ENCODE measurements at places on chromosomes 3 and 15.
A peak's percentile ranks its signal among the peaks of the same experiment; 100 is the strongest.

GRCh38 chr15:47206358-47206978, 510.8 kb upstream of the SEMA6D start:
- H3K27ac ChIP-seq, result no peak overlapping the region
- no peak overlapping the region for H3K4me3 ChIP-seq
- no peaks in the 10 kb centered on the region for H3K36me3 ChIP-seq

GRCh38 chr3:186719945-186720739, 3.0 kb downstream of the KNG1 start:
- no peaks in the 10 kb centered on the region for H3K4me1 ChIP-seq
- no peak overlapping the region for H3K27ac ChIP-seq
- DNase-seq, result no peak
- no peaks in the 10 kb centered on the region for H3K27me3 ChIP-seq
- no peaks in the 10 kb centered on the region for H3K36me3 ChIP-seq

GRCh38 chr3:170078620-170079281, 41.0 kb downstream of the GPR160 start:
- no peaks in the 10 kb centered on the region for H3K36me3 ChIP-seq
- H3K27ac ChIP-seq, result no peak overlapping the region
- H3K4me1 ChIP-seq, result no peaks in the 10 kb centered on the region
- no peak for DNase-seq
- H3K27me3 ChIP-seq, result no peaks in the 10 kb centered on the region

- DNase-seq, result no peak
- H3K4me3 ChIP-seq, result no peak overlapping the region
- peaks cover 41% of the 10 kb centered on the region for H3K4me1 ChIP-seq
- H3K27me3 ChIP-seq, result no peaks in the 10 kb centered on the region
These were observed 30.2 kb upstream of the USP3 start for GRCh38 chr15:63473999-63474809.

DNA sequence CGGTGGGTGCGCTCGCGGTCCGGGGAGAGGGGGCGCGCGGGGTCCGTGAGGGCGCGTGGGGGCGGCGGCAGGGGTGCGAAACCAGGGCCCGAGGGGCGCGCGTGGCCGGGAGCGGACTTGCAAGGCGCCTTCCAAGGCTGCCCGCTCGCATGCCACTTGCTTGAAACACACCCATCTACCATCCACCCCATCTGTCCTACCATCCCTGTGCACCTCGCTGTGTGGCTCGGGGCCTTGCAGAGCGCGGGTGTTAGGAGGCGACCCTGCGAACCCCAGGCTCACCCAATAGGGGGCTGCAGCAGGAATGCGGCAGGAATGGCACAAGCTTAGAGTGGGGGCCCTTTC, 240 bp downstream of the CFAP100 start:
- H3K4me1 ChIP-seq, result peaks cover 24% of the 10 kb centered on the region
- peak overlapping the region; percentile 49 for H3K4me3 ChIP-seq
- H3K27ac ChIP-seq, result no peak overlapping the region
- H3K27me3 ChIP-seq, result no peaks in the 10 kb centered on the region
- no peak for DNase-seq
- H3K36me3 ChIP-seq, result no peaks in the 10 kb centered on the region

DNA sequence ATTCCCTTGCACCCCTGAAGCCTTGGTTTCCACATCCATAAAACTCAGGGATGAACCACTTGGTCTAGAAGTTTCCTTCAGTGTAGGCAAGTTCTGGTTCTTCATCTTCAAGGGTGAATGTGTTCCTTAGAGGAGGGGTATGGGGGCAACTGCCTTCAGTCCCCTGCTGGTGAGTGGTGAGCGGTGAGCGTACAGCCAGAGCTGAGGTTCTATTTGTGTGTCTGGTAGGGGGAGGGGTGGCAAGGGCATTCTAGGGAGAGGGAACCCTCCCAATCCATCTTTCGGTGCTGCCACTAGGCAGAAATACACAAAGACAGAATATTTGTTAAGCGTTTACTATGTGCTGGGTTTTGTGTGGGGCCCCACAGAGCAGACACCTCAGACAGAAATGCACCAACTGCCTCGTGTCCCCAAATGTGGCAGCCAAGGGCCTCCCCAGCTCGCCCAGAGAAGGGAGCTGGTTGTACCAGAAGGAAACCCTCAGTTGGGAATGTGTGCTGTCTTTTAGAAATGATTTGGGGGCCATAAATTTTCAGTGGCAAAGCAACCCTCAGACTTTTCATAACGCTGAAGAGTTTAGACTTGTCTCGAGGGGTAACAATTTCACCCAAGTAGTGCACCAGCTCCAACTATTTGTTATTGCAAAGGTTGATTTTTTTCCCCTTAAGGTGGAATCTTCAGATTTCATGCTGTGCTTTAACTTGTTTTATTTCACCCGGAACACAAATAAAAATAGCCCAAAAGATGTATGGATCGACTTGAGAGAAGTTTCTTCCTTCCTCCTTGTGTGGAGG, 137.6 kb downstream of the FBLN2 start:
- no peak overlapping the region for H3K27ac ChIP-seq
- no peaks in the 10 kb centered on the region for H3K36me3 ChIP-seq
- DNase-seq, result no peak

GRCh38 chr15:60374628-60375081, 23.1 kb downstream of the ANXA2 start:
- H3K4me3 ChIP-seq, result no peak overlapping the region
- peaks cover 28% of the 10 kb centered on the region for H3K36me3 ChIP-seq
- peak overlapping the region; percentile 85 for H3K27ac ChIP-seq
- DNase-seq, result no peak
- no peaks in the 10 kb centered on the region for H3K27me3 ChIP-seq

DNA sequence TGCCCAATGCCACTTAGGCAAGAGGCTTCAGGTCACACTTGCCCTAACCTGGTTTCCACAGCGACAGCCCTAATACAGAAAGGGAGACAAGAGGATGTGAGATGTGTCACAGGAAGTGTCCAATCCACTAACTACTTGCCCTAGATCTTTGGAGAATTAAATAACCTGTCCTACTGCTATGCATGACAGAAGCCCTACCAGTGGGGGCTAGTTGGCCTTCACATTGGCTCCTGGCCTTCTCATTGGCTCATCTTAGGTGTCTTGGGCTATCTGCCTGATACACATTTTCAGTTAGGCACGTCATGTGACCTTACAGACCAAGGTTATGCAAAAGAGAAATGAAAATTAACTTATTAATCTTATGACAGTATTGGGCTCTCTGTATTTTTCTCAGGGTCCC, 449.9 kb downstream of the FHIT start:
- H3K4me1 ChIP-seq, result no peaks in the 10 kb centered on the region
- H3K4me3 ChIP-seq, result no peak overlapping the region
- DNase-seq, result no peak
- H3K27ac ChIP-seq, result no peak overlapping the region
- H3K36me3 ChIP-seq, result no peaks in the 10 kb centered on the region

GRCh38 chr3:196055683-196056270, 26.1 kb downstream of the TFRC start:
- H3K4me3 ChIP-seq, result no peak overlapping the region
- no peaks in the 10 kb centered on the region for H3K27me3 ChIP-seq
- no peak overlapping the region for H3K27ac ChIP-seq
- DNase-seq, result no peak
- H3K4me1 ChIP-seq, result no peaks in the 10 kb centered on the region

DNA sequence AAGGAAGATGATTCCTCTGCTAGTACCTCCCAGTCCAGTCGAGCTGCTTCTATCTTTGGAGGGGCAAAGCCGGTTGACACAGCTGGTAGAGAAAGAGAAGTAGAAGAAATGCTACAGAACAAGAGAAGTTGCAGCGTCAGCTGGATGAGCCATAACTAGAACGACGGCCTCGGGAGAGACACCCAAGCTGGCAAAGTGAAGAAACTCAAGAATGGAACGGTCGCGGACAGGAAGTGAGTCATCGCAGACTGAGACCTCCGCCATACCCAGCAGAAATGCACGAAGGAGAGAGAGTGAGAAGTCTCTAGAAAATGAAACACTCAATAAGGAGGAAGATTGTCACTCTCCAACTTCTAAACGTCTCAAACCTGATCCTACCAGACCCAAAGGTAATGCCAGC, 19.0 kb upstream of the PARP14 start:
- H3K4me3 ChIP-seq, result no peak overlapping the region
- no peaks in the 10 kb centered on the region for H3K27me3 ChIP-seq
- H3K4me1 ChIP-seq, result no peaks in the 10 kb centered on the region
- no peak for DNase-seq
- no peak overlapping the region for H3K27ac ChIP-seq
- H3K36me3 ChIP-seq, result no peaks in the 10 kb centered on the region

- no peak overlapping the region for H3K4me3 ChIP-seq
- H3K4me1 ChIP-seq, result no peaks in the 10 kb centered on the region
- DNase-seq, result no peak
- H3K27me3 ChIP-seq, result no peaks in the 10 kb centered on the region
These were observed 12.4 kb upstream of the ATP10A start for GRCh38 chr15:25875566-25875965.

DNA sequence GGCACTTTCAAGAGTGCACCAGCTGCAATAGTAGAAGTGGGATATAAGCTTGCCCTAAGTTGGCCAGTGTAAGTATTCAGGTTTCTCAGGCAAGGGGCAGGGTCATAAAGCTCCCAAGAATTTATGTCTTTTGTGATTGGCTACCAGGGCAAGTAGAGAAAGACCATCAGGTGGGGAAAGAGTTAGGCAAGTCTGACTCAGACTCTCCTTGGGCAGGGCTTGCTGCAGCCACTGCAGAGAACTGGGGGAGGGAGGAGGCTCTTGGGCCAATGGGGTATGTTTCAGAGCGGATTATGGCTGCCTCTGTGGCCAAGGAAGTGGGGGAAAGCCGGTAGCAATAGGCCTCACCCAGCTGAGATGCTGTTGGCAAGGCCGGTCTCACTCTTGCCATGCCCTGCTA, 44.6 kb upstream of the SLC25A36 start:
- H3K27me3 ChIP-seq, result peaks cover 18% of the 10 kb centered on the region
- H3K36me3 ChIP-seq, result no peaks in the 10 kb centered on the region
- no peak overlapping the region for H3K4me3 ChIP-seq
- H3K4me1 ChIP-seq, result no peaks in the 10 kb centered on the region

DNA sequence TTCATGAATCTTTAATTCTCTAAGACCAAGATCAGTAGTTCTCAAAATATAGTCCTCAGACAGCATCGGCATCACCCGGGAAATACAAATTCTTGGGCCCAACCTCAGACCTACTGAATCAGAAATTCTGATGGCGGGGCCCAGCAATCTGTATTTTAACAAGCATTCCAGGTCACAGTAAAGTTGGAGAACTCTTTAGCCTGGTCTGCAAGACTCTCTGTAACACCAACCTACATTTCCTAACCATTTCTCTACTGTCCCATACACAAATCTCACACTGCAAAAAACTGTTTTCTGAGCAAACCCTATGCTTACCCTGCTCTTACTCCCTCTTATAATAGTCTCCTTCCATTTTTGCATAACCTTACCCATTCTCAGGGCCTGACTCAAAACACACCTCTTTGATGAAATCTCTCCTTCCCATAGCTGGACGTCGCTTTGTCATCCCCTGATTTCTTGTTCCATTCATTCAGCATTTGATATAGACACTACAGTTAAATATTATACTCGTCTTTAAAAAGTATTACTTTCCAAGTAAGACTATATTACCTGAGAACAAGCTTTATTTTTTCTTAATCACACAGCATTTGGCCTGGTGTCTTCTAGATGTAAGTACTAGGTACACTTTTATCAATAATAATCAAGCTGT, 83.3 kb upstream of the MYO5C start:
- no peaks in the 10 kb centered on the region for H3K4me1 ChIP-seq
- peaks cover 12% of the 10 kb centered on the region for H3K36me3 ChIP-seq
- no peaks in the 10 kb centered on the region for H3K27me3 ChIP-seq
- DNase-seq, result no peak
- H3K4me3 ChIP-seq, result no peak overlapping the region

- no peaks in the 10 kb centered on the region for H3K36me3 ChIP-seq
- no peaks in the 10 kb centered on the region for H3K4me1 ChIP-seq
- no peaks in the 10 kb centered on the region for H3K27me3 ChIP-seq
- DNase-seq, result no peak
These were observed 251.7 kb downstream of the GRM7 start for GRCh38 chr3:7112523-7113056.

GRCh38 chr3:9225268-9225667, 24.2 kb downstream of the SRGAP3 start:
- H3K27ac ChIP-seq, result no peak overlapping the region
- no peak overlapping the region for H3K4me3 ChIP-seq
- no peaks in the 10 kb centered on the region for H3K36me3 ChIP-seq
- H3K4me1 ChIP-seq, result no peaks in the 10 kb centered on the region

- H3K4me3 ChIP-seq, result no peak overlapping the region
- H3K27ac ChIP-seq, result no peak overlapping the region
- no peaks in the 10 kb centered on the region for H3K27me3 ChIP-seq
- no peak for DNase-seq
- H3K4me1 ChIP-seq, result no peaks in the 10 kb centered on the region
- H3K36me3 ChIP-seq, result no peaks in the 10 kb centered on the region
These were observed 3.9 kb upstream of the CD96 start for GRCh38 chr3:111538111-111538510.

DNA sequence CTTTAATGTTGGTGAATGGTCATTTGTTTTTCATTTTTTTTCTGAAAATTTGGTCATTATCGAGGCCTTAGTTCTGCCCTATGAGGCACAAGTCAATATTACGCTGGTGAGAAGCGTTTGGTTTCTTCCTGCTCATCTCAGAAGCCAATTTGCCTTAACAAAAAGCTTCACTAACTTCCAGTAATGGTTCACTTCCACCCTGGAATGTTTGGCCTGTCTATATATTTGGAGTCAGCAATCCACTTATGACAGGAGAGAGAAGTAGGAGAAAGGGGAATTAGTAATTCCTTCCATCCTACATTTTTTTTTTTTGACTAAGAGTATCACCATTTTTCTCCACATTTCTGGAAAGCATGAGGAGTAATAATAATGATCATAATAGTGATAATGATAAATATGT, 124.4 kb downstream of the DIPK2A start:
- no peak overlapping the region for H3K4me3 ChIP-seq
- DNase-seq, result no peak
- no peaks in the 10 kb centered on the region for H3K36me3 ChIP-seq
- peaks cover 19% of the 10 kb centered on the region for H3K4me1 ChIP-seq

- peaks cover 4% of the 10 kb centered on the region for H3K36me3 ChIP-seq
- H3K4me1 ChIP-seq, result no peaks in the 10 kb centered on the region
- H3K27ac ChIP-seq, result no peak overlapping the region
- no peaks in the 10 kb centered on the region for H3K27me3 ChIP-seq
These were observed 77.2 kb downstream of the PPP2R3A start for GRCh38 chr3:136042608-136043221.

DNA sequence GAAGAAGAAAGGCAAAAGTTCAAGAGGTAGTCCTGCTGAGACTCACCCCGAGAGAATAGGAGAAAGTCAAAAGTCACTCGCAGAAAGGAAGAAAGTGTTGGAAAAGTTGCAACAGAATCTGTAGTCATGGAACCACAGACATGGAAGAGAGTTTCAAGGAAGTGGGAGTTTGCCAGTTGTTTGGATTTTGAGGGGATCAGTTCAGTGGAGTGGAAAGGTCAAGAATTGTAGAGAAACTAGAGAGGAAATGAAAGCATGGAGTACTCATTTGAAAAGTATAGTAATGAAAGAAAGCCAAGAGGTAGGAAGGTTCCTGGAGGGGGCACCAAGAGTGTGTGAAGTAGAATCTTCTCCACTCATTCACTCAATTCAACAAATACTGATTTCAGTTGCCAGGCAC, 34.7 kb downstream of the SPTSSB start:
- H3K4me3 ChIP-seq, result no peak overlapping the region
- DNase-seq, result no peak
- no peaks in the 10 kb centered on the region for H3K36me3 ChIP-seq
- no peak overlapping the region for H3K27ac ChIP-seq
